NCI-H82 (cell line): ENCODE measurements at places on chromosomes 3 and 15.

DNA sequence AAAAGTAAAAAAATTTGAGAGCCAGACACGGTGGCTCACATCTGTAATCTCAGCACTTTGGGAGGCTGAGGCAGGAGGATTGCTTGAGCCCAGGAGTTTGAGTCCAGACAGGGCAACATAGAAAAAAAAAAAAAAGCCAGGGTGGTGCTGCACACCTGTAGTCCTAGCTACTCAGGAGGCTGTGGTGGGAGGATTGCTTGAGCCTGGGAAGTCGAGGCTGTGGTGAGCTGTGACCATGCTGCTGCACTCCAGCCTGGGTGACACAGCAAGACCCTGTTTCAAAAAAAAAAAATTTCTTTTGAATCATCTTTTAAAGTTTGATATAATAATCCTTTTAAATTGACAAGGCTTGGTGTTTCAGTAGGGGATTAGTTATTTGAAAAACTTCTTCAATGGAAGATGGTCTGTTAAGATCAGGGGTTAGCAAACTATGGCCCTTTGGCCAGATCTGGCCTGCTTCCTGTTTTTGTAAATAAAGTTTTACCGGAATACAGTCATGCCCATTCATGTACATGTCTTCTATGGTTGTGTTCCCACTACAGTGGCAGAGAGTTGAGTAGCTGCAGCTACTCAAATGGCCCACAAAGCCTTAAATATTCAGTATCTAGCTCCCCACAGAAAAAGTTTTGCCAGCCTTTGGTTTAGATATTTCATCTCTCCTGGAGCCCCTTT, 28.9 kb downstream of the CDAN1 start:
- no peak for DNase-seq

GRCh38 chr3:197458179-197458707, 97.5 kb downstream of the BDH1 start:
- DNase-seq = no peak

DNA sequence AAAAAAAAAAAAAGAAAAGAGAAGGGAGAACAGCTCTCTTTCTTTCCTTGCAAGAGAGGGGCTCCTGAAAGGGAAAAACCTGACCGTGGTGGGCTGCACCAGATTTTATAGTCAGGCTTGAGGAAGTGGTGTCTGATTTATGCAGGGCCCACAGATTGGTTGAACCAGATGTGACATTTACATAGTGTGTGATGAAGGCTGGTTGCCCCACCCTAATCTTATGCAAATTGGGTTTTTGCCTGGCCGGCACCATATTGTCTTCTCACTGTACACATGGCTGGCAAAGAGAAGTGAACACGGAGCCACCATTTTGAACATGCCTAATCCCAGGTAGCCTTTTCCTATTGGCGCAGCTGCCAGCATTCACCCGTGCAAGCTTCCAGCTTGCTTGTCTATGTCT, 154.4 kb downstream of the OXSM start:
- peak; percentile 6 for DNase-seq

GRCh38 chr3:151282921-151283320, 4.6 kb upstream of the P2RY14 start:
- peak; percentile 61 for DNase-seq

DNA sequence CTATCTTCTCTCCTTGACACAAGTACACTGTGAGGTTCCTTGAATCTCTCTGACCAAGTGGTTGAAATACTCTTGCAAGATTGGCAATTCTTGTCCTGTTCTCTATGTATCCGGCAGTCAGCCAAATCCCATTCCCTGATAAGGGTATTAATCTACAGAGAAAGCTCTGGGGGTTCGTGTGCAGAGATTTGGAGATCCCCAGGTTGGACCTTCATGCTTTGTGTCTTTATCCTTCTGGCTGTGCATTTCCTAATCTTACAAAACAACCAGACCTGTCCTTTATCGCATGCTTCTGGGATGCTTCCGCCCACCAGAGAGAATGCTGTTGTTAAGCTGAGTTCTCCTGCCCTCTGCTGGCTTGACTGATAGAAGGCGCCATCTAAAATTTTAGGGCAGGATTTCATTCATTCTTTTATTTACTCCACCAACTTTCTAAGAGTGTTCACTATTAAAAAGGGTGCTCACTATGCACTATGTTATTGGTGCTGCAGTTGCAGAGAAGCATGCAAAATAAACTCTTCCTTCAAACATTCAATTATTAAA, 8.6 kb upstream of the SST start:
- DNase-seq = peak; percentile 79

DNA sequence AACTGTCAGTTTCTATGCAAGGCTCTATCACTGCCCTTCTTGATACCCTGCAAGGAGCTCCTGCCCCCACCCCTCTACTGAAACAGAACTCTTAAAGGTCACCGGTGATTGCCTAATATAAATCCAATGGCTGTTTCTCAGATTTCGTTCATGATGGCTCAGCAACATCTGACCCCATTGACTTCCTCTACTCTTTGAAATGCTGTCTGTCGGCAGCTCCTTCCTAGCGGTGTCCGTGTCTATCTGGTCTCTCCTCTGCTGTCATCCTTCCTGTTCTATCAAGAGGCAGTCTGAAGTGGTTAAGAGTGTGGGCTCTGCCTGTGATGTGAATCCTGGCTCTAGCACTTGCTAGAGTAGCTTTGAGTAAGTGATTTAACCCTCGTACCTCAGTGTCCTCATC, 5.5 kb downstream of the TMEM266 start:
- DNase-seq = no peak

- no peak for DNase-seq
Measured at GRCh38 chr3:69304396-69304795, 81.5 kb downstream of the FRMD4B start.

DNA sequence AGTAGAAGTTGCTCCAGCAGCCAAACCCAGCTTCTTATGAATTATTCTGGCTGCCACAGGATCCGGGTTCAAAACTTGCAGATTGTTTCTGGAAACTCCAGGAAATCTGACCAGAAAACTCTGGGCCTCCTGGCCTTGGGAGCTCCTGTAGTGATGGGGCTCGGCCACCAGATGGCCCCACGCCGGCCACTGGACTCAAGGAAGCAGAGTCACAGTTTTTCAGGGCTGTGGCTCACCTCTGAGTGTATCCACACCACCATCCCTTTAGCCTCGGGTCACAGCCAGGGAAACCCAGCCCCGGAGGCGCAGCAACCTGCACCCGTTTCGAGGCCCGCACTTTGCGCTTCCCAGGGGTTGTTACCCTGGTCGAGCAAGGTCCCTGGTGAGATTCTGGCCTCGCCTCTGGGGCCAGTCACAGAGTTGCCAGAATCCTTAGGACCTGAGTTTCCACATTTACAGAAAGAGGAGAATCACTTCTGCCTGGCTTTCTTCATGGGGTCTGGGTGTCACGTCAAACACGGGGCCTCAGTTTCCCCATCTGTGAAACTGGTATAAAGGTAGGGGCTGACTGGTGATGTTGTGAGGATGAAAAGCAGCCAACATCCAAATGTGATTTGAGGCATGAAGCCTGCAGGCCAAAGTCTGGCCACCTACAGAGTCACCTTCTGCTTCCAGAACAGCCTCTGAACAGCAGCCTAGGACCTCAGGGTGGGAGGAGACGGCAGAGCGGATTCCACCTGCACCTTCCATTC, 53.5 kb upstream of the LCTL start:
- peak; percentile 83 for DNase-seq

GRCh38 chr3:130527426-130527825, 10.4 kb downstream of the COL6A6 start:
- DNase-seq = no peak

DNA sequence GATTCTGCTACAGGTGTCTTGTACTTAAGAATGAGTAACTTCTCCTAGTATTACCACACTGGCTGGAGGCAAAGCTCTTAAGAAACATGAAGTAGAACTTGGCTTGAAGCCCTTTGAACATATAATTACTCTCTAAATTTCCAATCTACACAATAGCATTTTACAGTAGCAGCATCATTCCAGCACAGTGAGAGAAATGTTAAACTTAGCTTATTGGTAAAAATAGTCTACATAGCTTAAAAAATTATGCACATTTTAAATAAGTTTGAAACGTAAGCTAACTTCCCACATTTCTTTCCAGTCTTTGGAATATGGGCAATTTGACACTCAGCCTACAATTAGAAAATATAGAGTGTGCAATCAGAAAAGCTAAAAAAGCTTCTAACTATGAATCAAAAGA, 32.8 kb upstream of the TOP2B start:
- no peak for DNase-seq

DNA sequence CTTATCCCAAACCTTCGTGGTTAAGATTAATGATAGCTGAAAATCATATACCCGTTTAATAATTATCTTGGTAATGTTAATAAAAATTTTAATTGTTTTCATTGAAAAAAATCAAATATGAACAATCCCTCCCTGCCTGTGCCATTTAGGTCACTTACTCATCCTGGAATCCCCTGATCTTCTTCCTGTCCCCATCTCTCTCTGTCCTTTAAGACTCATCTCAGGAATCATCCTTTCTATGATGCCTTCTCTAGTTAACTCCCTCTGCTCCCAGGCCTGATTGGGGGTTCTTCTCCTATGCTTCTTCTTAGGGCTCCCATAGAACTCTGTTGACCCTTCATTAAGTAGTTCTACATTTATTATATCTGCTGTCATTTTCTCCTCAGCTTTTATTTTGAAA, 91.6 kb downstream of the MBNL1 start:
- peak; percentile 15 for DNase-seq

DNA sequence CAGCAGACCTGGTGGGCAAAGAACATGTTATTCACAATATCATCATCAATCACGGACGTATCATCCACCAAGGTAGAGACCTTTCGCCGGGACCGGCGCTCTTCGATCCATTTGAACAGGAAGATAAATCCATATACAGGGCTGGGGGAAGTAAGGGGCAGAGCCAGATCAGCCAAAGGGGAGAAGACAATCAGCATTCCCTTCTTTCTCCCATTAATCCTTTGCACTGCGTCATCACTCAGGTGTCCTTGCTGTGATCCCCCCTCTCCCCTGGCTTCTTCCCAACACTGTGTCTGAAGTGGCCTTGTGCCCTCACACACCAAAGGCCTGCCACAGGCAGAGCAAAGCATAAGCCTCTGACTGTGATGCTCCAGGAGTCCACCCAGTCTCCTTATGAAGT, 36.4 kb downstream of the SEMA3G start:
- DNase-seq = no peak

GRCh38 chr15:40747685-40748631, 7.1 kb downstream of the RMDN3 start:
- no peak for DNase-seq

GRCh38 chr3:65749066-65749465, 289.7 kb downstream of the MAGI1 start:
- DNase-seq = no peak

DNA sequence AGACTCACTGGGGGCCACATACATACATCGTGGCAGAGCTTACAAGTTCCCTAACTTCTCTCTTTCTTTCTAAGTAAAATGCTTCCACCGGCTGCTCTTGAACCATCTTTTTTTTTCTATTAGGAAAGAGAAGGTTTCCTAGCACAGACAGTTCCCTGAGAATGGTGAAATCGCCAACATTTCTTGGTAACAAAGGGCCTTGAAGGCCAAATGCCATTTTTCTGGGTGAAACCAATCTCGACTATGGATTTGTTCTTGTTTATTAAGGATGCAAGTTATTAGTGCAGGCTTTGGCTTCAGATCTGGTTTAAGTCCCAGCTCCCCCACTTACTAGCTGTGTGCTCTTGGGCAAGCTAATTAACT, 3.0 kb downstream of the LMCD1 start:
- DNase-seq = no peak

- DNase-seq = no peak
Measured at GRCh38 chr3:195207731-195208130, 63.2 kb downstream of the XXYLT1 start.

DNA sequence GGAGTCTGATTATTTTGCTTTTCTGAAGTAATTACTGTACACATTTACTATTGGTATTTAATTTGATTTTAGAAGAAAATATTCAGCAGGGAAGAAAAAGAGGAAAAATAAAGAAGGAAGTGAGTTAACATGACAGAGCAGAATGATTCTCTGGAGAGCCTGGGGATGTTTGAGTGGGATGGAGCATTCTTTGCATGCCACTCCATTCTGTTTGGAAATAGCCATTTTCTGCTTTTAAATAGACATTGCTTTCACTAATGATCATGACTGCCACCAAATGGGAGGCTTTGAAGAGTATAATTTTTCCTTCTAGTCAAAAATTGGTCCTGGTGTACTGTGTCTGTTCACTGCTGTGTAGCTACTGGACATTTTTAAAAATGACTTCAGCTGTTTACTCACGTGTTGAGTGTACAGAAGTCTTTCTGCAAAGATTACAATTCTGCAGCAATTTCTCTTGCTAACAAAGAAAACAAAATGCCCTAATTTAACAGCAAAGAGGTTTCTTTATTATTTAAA, 196.1 kb downstream of the RYR3 start:
- no peak for DNase-seq

DNA sequence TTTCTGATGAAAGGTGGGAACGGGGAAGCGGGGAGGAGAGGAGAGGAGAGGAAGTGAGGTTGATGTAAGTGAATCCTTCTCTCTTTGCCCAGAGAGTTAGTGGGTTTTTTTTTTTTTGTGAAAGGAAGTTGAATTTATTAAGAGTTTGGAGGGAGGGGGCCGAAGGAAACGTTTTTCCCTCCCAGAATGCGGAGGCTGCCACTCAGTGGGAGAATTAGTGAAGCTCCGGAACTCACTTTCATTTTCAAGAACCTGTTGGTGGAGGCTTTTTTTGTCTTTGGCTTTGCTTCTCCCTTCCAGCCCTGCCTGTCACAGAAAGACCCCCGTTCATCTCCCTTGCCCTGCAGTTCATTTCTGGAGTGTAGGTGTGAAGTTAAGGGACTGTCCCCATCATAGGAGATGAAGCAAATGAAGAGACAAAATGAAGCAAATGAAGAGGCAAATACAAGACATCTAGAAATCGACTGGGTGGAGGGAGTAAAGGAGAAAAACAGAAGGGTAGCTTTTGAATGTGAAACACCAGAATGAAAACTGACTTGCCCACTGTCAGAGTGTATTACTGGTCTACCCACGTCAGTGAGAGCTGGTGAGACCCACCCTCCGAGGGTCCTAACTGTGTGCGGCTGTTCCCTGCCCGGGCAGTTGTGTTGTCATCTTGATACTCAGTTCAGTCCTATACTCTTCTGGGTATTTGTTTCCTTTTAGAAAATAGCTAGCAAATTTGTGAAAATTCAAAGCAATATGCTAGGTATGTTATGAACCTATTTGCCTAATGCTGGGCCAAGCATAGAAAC, 91.5 kb downstream of the ITPR1 start:
- DNase-seq = no peak

DNA sequence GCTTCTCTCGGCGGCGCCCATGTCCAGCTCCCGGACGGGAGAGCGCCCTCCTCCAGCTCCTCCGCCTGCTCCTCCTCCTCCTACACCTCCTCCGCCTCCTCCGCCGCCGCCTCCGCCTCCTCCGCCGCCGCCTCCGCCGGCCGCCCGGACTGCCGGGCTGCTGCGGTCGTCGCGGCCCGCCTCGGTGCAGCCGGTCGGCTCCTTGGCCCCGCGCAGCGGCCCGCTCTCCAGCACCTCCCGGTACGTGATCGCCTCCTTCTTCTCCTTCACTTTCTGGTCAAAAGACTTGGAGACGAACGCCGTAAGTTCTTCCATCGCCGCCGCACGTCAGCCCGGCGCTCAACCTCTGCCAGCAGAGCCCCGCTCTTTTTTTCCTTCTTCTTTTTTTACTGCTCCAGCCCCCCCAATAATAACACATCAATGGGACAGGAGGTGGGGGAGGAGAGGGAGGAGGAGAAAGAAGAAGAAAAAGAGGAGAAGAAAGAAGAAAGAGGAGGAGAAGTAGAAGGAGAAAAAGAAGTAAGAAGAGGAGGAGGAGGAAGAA, 438 bp downstream of the SHOX2 start:
- DNase-seq = peak; percentile 74
